ENCODE measurements at places on chromosomes 1 and 21.
A peak's percentile ranks its signal among the peaks of the same experiment; 100 is the strongest.

- DNase-seq = no peak
Observed at GRCh38 chr1:115246526-115246925, 91.5 kb downstream of the NGF start.

GRCh38 chr1:52544665-52545525, 8.0 kb downstream of the TUT4 start:
- DNase-seq = no peak

DNA sequence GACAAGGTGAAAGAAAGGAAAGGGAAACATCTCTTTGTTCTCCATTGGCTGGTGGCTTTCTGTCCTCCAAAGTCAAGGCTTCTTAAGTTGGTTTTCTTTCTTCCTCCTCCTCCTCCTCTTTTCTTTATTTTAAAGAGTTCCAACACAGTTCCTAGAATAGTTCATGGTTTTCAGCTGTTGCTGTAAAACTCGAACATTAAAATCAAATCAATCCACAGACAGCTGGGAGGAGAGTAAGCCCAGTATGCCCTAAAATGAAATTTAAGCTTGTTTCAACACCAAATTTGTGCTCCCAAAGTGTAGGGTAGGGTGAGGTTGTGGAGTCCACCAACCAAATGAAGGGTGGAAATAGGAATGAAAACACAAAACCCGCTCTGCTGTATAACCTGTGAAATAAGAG, 10.5 kb upstream of the CPLANE2 start:
- no peak for DNase-seq

DNA sequence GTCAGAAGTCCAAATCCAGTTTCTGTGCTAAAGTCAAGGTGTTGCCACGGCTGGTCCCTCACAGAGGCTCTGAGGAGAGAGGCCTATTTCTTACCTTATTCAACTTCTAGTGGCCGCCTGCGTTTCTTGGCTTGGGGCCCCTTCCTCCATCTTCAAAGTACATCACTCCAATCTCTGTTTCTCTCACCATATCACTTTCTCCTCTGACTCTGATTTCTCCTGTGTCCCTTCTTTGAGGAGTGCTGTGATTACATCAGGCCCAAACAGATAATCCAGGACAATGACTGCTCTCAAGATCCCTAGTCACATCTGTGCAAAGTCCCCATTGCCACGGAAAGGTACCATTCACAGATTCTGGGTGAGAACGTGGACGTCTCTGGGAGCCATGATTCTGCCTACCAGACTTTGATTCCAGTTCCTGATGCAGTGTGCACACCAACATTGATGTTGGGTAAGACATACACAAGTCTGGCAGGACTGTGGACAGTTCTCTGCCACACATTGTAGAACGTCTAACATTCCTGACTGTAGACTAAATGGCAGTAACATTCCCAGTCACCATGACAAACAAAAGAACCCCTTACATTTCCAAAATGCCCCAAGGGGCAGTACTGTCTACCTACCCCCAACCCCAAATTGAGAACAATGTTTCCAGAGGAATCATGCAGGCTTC, 43.0 kb upstream of the ITPKB start:
- DNase-seq = no peak

DNA sequence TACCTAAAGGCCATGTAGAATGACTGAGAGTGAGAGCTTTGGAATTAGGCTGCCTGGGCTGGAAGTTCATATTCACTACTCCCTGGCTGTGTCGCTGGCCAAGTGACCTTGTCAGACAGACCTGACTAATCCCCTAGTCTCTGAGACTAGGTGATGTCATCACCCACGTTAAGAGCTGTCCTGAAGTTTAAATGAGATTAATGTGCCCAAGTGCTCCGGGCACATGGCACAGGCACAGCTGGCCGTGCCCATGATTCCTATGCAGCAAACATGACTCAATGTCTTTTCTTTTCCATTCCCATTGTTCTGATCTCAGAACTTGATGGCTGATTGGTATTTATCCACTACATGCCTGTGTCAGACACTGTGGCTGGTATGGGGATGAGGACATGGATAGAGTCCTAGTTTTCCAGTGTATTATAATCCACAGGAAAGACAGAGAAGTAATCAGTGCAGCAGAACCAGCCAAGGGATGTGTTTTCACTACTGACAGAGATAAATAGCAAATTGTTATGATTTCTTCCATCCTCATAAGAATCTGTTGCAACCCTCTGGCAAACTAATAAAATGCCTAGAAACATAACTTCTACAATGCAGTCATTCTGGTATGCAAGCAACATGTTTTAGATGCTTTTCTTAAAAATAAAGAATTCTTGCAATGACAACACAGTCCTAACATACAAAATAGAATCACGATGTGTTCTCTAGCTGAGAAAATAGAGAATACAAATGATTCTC, 180.9 kb downstream of the PCP4 start:
- DNase-seq = no peak

DNA sequence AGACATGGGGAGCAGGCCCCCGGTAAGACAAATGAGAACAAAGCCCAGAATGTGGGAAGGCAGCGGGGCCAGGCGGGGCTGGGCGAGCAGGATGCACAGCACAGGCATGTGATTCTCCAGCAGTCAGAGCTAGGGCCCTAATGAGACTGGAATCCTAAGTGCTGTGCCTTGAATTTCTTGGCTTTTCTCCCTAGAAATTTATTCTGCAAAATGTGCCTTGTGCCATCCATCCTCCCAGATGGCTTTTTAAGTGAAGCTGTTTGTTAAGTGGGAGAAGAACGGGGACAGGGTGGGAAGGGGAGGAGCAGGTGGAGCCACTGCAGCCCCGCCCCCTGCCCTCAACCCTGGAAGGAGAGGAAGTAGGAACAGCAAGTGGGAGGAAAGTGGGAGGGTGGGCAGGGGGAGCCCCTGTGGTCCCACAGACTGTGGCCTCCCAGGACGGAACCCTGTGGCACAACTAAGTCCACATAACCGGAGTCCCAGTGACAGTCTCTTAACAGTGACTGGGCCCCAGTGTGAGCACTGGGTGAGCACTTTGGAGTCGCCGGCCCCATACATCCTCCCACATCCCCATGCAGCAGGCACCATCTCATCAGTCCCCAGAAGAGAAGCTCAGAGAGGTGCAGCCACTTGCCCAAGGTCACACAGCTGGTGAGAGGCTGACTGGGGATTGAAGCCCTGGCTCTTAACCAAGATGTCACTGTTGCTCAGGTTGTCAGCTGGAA, 216.9 kb downstream of the MATN1 start:
- DNase-seq = no peak

GRCh38 chr1:211326140-211326527, 499 bp upstream of the TRAF5 start:
- no peak for DNase-seq

GRCh38 chr1:46043458-46044017, 88.9 kb downstream of the PIK3R3 start:
- no peak for DNase-seq

DNA sequence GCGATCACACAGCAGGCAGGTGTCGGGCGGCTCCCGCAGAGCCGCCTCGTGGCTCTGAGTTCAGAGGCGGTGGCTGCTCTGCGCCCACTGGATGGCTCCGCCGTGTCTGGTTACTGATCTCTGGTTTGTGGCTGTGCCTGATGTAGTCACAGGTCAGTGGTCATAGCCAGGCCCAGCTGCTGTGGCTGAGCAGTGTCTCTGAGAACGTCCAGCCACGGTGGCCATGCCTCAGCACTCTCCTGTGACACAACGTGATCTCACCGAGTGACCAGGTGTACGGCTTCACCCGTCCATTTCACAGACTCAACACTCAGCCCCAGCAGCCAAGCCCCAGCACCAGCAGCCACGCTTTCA, 61.2 kb downstream of the KCNN3 start:
- DNase-seq = no peak

- peak; percentile 48 for DNase-seq
Observed at GRCh38 chr1:155698382-155699038, 9.6 kb downstream of the DAP3 start.

DNA sequence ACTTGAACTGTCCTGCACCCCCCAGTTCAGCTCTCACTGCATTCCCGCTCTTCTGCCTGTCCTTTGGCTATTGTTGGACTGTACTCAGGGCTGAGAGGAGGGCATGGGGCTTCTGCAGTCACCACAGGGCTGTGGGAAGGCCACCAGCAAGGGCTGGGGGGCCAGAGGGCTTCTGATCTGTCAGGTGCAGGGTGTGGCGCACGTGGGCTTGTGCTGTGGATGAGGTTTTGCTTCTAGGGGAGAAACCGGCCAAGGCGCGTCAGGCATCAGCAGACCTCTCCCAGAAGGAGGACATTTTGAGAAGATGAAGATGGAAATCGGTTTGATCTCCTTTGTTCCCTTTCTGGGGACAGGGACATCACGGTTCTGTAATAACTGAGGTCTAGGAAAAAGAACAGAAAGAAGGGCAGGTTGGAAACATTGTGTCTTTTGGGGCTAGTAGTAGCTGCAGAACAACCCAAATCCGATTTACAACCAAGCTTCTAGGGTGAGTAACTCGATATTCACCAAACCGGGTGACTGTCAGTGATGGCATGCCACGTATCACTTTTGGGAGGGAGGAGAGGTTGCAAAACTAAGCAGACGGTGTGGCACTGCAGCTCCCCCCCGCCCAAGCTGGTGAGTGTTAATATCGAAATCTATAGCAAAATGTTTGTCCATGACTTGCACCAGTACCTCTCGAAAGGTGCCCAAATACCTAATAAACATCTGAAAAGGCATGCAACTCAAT, 40.9 kb downstream of the AGPAT3 start:
- no peak for DNase-seq

DNA sequence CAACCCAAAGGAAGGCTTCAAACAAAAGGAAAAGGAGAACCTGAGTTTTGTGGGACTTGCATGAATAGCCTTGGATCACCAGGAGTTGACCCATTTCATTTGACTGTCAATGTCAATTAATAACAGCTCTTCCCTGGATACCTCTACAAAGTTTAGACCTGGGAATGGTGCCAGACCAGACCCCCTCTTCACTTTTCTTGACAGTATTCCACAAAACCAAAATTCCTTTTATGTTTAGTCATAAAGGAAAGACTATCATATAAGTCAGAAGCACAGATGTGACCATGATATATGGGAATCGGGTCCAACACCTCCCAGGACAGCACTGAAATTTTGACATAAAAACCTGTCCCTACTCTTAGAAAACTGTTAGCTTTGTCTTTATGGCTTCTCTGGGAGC, 191.8 kb downstream of the LYPLAL1 start:
- no peak for DNase-seq

- no peak for DNase-seq
Observed at GRCh38 chr21:40729761-40730425, 117.1 kb downstream of the DSCAM start.

DNA sequence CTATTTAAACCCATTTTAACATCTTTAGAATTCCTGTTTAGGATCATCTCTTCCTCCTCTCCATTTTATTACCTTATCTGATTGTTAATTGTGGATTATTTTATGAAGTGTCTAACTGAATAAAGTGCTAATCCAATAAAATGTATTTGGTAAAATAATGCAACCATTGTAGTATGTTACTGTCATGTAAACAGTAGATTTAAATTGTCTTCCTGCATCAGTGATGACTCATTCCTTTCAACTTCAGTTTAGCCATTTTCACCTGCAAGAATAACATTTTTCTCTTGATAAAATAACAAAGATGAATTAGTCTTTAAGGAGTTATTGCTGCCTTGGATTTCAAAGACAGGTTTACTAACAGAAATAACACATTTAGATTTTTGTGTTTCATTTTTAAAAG, 5.4 kb downstream of the PPP2R5A start:
- DNase-seq = no peak

- DNase-seq = no peak
Observed at GRCh38 chr1:48841966-48842365, 65.3 kb upstream of the BEND5 start.

- no peak for DNase-seq
Observed at GRCh38 chr1:79293611-79294010, 287.1 kb upstream of the ADGRL4 start.

- DNase-seq = no peak
Observed at GRCh38 chr1:2093055-2093454, 42.8 kb downstream of the PRKCZ start.

DNA sequence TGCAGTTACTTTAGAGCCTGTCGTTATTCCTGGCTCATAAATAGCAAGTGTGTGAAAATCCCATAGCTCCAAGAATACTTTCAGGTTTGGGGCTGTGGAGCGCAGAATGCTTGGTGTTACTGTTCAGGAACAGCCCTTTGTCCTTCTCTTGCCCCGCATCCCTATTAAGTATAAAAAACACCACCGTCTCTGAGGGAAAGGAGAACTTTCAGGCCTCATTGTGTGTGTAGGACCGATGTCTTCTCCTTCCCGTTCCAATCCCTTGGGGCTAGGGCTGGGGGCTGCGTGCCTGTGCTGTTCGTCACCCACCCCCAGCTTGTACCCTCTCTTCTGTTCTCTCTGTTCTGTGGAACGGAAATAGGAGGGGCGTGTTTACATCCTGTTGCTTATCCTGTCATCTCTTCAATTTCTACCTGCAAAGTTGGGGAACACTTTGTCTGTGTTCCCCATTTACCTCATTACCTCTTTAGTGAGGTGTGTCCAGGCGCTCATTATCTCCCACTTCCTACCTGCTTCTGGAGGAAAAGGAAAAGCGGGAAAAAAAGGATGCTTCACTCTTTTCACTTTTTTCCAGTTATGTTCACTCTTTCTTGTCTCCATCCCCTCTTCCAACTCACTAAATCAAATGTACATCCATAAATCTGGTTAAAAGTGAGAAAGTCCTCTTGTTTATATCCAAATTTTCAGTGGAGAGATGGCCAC, 788 bp upstream of the TXNIP start:
- DNase-seq = no peak

- DNase-seq = no peak
Observed at GRCh38 chr1:12565966-12566352, 52.1 kb downstream of the DHRS3 start.

- DNase-seq = no peak
Observed at GRCh38 chr1:177871613-177872307, 98.1 kb downstream of the SEC16B start.

DNA sequence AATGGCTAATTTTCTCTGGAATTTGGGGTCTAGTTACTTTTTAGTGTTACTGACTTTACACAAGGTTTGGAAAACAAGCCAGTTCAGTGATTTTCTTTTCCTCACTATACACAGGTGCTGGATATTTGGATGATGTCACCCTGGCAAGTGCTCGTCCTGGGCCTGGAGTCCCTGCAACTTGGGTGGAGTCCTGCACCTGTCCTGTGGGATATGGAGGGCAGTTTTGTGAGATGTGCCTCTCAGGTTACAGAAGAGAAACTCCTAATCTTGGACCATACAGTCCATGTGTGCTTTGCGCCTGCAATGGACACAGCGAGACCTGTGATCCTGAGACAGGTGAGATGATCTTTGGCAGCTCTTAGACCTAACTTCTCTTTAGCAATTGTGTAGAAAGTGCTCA, 64.5 kb upstream of the LAMC2 start:
- no peak for DNase-seq

DNA sequence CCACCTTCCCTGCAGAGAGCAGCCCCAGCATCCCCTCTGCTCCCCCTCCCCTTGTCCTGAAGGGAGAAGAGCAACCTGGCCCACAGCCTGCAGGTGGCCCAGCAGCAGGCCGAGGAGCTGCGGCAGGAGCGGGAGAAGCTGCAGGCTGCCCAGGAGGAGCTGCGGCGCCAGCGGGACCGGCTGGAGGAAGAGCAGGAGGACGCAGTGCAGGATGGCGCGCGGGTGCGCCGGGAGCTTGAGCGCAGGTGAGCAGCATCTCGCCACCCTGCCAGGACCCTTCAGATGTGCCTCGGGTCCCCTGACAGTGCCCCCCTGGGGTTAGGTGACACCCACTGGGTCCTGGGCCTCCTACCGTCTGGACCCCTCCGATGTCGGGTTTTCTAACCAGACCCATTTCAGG, 22.3 kb downstream of the CROCC start:
- no peak for DNase-seq

- DNase-seq = no peak
Observed at GRCh38 chr1:233109096-233109495, 158.7 kb downstream of the NTPCR start.
